ENCODE measurements at places on chromosomes 6 and 20. TPM values are rescaled to one million over a fixed set of nuclear protein-coding genes. Genes with fewer than 3 reads are reported as not detected.

GRCh38 chr20:32495217-32495565 is 89.9 kb downstream of the NOL4L start:
- no peaks in the 10 kb centered on the region for H3K27me3 ChIP-seq
- H3K27ac ChIP-seq: no peak overlapping the region
- H3K4me1 ChIP-seq: no peaks in the 10 kb centered on the region
- DNase-seq: no peak
- no peaks in the 10 kb centered on the region for H3K36me3 ChIP-seq
- H3K4me3 ChIP-seq: no peak overlapping the region

SCUBE3 gene
- not detected for total RNA-seq

GRCh38 chr20:50536333-50536732 is 26.1 kb downstream of the PTPN1 start:
- no peaks in the 10 kb centered on the region for H3K4me1 ChIP-seq
- DNase-seq: no peak
- H3K4me3 ChIP-seq: no peak overlapping the region
- H3K27ac ChIP-seq: no peak overlapping the region
- no peaks in the 10 kb centered on the region for H3K36me3 ChIP-seq

BPI gene
- total RNA-seq: not detected

GRCh38 chr20:16580147-16580546 is 6.9 kb upstream of the KIF16B start:
- H3K4me1 ChIP-seq: peaks cover 3% of the 10 kb centered on the region
- H3K4me3 ChIP-seq: no peak overlapping the region
- H3K36me3 ChIP-seq: no peaks in the 10 kb centered on the region
- H3K27me3 ChIP-seq: no peaks in the 10 kb centered on the region

DNA sequence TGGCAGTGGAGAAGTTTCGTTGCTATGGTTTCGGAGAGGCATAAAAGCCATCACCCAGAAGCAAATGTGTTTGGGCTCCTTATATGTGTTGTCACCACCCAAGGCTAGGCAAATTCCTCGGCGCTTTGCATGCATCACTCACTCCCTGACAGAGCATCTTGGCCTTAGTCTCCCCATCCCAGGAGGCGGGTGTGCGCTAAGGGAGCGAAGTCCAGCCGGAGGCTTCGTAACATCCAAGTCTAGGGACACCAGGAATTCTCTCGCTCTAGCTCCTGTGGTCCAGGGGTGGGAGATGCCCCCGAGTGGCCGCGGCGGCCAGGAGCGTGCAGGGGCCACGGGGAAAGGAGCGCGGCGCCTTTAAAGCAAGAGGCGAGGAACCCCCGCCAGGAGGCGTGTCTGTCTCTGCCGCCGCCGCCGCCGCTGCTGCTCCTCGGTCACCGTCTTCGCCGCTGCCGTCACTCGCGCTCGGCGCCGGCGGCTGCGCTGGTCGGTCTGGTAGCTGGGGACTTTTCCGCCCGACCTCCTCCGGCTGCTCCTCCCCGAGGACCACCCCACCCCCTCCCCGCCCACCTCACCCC is at the start of gene GRIK2:
TSS of gene GRIK2 (plus strand) at position 458 of the 578 bp plus-strand sequence.
- no peaks in the 10 kb centered on the region for H3K36me3 ChIP-seq
- H3K4me1 ChIP-seq: no peaks in the 10 kb centered on the region
- no peaks in the 10 kb centered on the region for H3K27me3 ChIP-seq
- no peak within 1 kb of the TSS for H3K27ac ChIP-seq
- DNase-seq: no peak

GRCh38 chr20:24742436-24742835 is 206.6 kb upstream of the CST7 start:
- DNase-seq: no peak
- H3K4me1 ChIP-seq: no peaks in the 10 kb centered on the region
- H3K36me3 ChIP-seq: no peaks in the 10 kb centered on the region
- H3K27ac ChIP-seq: no peak overlapping the region
- H3K27me3 ChIP-seq: no peaks in the 10 kb centered on the region

DNA sequence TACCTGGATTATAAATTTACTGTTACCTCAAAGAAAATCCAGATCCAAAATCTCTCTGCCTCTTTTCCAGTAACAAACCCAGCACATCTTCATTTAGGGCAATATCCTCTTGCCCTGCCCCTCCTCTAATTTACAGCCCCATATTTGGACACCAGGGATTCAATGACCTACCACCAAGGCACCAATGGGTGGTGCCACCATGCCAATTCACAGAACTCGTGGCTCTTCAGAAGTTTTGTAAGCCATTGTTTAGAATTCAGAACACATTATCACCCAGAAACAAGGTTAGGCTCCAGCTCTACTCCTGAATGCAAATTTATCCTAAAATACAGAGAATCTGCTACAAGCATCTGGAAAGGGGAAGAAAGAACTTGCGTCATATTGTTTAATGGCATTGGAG is 67.8 kb upstream of the SASH1 start:
- no peak for DNase-seq
- H3K36me3 ChIP-seq: no peaks in the 10 kb centered on the region
- H3K4me1 ChIP-seq: no peaks in the 10 kb centered on the region
- no peaks in the 10 kb centered on the region for H3K27me3 ChIP-seq
- no peak overlapping the region for H3K4me3 ChIP-seq
- H3K27ac ChIP-seq: no peak overlapping the region

HS3ST5 gene
- total RNA-seq: not detected
